ENCODE measurements at places on chromosomes 11 and 22.

GRCh38 chr11:34638897-34639296 is 18.0 kb downstream of the EHF start:
- DNase-seq = no peak

DNA sequence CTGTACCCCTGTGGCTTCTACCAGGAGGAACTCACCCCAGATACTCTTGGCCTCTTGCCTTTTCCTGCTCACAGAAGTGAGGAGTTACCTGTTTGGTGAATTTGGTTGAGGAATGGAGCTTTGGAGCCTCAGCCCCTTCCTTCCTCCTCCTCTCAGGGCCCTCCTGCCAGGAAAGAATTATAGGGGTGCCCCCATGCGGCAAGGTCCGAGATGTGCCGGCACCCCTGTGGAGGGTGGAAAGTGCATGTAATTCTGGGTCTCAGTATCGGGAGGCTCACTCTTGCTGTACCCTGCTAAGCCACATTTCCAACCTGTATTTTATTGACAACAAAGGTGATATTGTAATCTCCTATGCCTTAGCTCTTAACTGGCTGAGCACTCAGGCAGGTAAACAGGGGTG is 13.7 kb upstream of the IGSF22 start:
- DNase-seq = no peak

DNA sequence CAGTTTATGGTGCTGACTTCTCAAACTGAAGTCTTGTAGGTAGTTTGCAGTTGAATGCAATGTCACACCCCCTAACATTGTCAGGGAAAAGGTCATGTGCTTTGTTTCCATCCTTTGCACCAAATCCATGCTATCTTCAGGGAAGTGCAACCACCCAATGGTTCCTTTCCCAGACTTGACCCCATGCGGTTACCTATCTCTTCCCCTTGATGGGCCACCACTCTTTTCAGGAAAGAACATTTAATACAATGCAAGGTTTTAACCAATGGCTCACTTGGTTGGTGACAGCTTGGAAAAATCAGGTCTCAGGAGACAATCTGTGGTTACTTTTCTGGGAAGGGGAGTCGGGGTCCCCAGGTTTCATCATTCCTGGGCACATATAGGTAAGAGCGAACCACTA is 2.1 kb downstream of the ABTB2 start:
- DNase-seq = no peak

- DNase-seq = no peak
Observed at GRCh38 chr22:45832180-45832579, 144.8 kb downstream of the WNT7B start.

DNA sequence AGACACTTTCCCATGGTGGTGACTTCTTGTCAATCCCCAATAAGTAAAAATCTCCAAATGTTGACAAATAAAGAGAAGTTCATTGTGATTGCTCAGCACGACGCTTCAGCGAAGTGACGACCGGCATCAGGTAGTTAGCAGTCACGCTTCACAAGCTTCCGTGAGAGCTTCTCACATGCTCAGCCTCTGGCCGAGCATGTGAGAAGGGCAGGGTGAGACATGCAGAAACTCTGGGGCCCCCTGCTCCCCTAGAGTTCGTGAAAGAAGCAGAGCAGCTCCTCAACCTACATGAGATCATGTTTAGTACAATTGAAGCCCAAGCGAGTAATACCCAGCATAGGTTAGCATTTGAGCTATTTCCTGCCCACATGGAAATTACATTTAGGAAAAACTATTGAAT is 4.4 kb upstream of the C11orf16 start:
- no peak for DNase-seq

DNA sequence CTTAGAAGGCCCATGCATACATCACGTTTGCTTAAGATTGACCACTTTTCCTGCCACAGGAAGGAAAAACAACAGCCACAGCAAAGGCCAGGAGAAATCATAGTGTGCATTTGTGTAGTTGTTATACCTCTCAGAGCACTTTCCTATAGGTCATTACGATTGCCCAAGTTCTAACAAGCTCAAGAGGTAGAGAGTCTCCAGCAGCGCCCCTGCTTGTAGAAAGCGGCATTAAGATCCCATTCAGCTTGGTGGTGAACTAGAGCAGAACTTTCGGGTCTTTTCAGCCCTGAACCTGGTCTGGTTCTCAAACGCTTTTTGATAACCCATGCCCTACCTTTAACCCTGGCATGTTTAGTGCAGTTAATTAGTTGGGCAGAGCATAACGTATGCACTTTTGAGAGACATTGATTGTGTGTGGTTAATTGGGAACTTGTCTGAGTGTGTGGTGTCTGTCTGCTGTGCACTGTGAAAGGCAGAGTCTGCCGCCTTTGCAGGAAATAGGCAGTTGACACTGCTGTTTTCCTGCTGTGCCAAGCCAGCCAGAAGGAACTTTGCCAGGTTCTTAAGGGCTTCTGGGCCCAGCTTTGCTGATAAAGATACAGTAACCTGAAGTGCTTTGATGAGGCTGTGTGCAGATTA is 109.9 kb upstream of the CLMP start:
- peak; percentile 23 for DNase-seq

GRCh38 chr11:8870411-8871170 is 40.4 kb upstream of the AKIP1 start:
- DNase-seq = peak; percentile 45

- DNase-seq = no peak
Observed at GRCh38 chr11:92399705-92400104, 175.1 kb downstream of the FAT3 start.

- peak; percentile 81 for DNase-seq
Observed at GRCh38 chr11:62553080-62553838, 6.7 kb upstream of the AHNAK start.

GRCh38 chr11:11163236-11163635 is 189.8 kb downstream of the CSNK2A3 start:
- no peak for DNase-seq

- DNase-seq = no peak
Observed at GRCh38 chr22:39872548-39872947, 21.0 kb downstream of the ENTHD1 start.

DNA sequence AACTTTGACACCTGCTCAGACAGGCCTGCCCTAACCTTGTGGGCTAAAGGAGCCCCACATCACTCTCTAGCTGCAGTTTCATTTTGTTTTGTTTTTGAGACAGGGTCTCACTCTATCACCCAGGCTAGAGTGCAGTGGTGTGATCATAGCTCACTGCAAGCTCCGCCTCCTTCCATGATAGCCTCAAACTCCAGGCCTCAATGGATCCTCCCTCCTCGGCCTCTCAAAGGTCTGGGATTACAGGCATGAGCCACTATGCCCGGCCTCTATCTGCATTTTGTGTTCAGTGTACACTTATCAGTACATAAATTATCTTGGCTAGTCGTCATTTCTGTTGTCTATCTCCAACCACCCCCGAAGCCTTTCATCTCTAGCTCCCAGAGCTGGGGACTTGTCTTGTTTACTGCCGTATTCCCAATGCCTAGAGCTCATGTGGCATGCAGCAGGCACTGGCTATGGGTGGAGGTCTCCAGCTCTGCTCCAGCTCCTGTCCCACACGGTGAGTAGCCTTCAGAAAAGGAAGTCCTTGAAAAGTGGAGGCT is 22.1 kb upstream of the PEX26 start:
- no peak for DNase-seq

- DNase-seq = no peak
Observed at GRCh38 chr11:7509966-7510365, 3.8 kb upstream of the PPFIBP2 start.

DNA sequence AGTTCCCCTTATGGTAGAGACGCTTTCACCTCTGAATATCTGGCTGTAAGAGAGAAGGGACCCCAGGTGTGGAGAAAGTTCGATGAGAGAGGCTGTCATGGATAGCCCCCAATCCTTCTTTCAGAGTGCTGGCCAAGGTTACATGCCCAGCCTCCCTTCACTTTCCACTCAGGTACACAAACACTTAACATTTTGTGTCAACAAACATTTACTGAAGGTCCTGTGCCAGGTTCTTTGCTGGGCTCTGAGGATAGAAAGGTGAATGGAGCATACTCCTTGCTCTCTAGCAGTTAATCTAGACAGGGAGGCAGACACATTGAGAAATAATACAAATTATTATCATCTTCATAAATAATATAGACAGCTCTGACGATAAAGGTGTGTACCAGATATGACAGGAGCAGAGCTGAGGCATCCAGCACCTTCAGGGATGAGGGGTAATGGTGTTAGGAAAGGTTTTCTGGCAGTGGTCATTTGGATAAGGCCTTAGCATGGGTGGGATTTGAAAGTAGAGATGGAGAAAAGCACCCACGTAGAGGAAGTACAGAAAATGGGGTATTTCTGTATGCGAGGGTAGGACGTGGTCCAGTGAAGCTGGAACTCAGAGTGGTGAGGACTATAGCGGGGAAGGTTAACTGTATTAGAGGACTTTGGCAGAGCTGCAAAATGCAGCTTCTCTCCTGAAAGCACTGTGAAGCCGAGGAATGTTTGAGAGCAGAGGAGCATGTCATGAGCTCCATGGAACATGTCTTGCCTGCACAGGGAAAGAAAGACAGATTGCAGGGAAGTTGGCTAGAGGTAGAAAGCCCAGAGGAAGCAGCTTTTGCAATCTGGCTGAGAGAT is 19.6 kb downstream of the PPFIBP2 start:
- DNase-seq = peak; percentile 61

- no peak for DNase-seq
Observed at GRCh38 chr22:26847046-26847445, 189.7 kb downstream of the MIAT start.

GRCh38 chr22:36445158-36445668 is 36.2 kb downstream of the TXN2 start:
- peak; percentile 75 for DNase-seq

GRCh38 chr11:62048100-62048499 is 75.7 kb upstream of the INCENP start:
- no peak for DNase-seq

GRCh38 chr11:67409261-67409666 is 5.4 kb downstream of the TBC1D10C start:
- no peak for DNase-seq

- peak; percentile 2 for DNase-seq
Observed at GRCh38 chr22:44180706-44181032, at the start of gene PARVG. Gene PARVG, plus strand, starts transcription at chr22:44180925. Its CDS starts 2,405 bp downstream, at chr22:44183330.

GRCh38 chr11:17803754-17804334 is 69.3 kb downstream of the KCNC1 start:
- DNase-seq = no peak

- DNase-seq = no peak
Observed at GRCh38 chr11:723120-723883, 17.3 kb downstream of the EPS8L2 start.

All from LNCaP clone FGC (cell line).